Pancreas (tissue), 10 donors: ENCODE measurements at places on chromosomes 2 and 18.

- H3K27ac ChIP-seq = peak overlapping the region; percentile 27
- H3K4me3 ChIP-seq = no peak overlapping the region
- no peak for DNase-seq
- H3K36me3 ChIP-seq = no peaks in the 10 kb centered on the region
- H3K27me3 ChIP-seq = no peaks in the 10 kb centered on the region
These were observed 8.7 kb upstream of the COLEC11 start for GRCh38 chr2:3586220-3586619.

GRCh38 chr2:31234683-31235503, 941 bp downstream of the EHD3 start:
- no peaks in the 10 kb centered on the region for H3K27me3 ChIP-seq
- no peaks in the 10 kb centered on the region for H3K36me3 ChIP-seq
- H3K4me1 ChIP-seq = no peaks in the 10 kb centered on the region
- peak overlapping the region; percentile 53 for H3K4me3 ChIP-seq
- no peak for DNase-seq

GRCh38 chr2:101463911-101464641, 10.8 kb downstream of the RFX8 start:
- H3K4me3 ChIP-seq = no peak overlapping the region
- H3K27me3 ChIP-seq = no peaks in the 10 kb centered on the region
- no peak for DNase-seq
- H3K27ac ChIP-seq = no peak overlapping the region
- H3K4me1 ChIP-seq = no peaks in the 10 kb centered on the region

- no peaks in the 10 kb centered on the region for H3K27me3 ChIP-seq
- peaks cover 3% of the 10 kb centered on the region for H3K36me3 ChIP-seq
- no peak overlapping the region for H3K27ac ChIP-seq
- peaks cover 10% of the 10 kb centered on the region for H3K4me1 ChIP-seq
- no peak for DNase-seq
These were observed 12.9 kb downstream of the ARPC2 start for GRCh38 chr2:218229851-218230250.

GRCh38 chr18:32759611-32760167, 13.1 kb downstream of the KLHL14 start:
- DNase-seq = no peak
- no peaks in the 10 kb centered on the region for H3K4me1 ChIP-seq
- no peaks in the 10 kb centered on the region for H3K36me3 ChIP-seq

- H3K36me3 ChIP-seq = no peaks in the 10 kb centered on the region
- no peaks in the 10 kb centered on the region for H3K27me3 ChIP-seq
- no peak overlapping the region for H3K27ac ChIP-seq
- no peak for DNase-seq
- H3K4me3 ChIP-seq = no peak overlapping the region
These were observed 124.5 kb downstream of the CMPK2 start for GRCh38 chr2:6741229-6741628.

GRCh38 chr2:11478899-11479605, 13.1 kb upstream of the E2F6 start:
- no peak for DNase-seq
- H3K27ac ChIP-seq = no peak overlapping the region
- H3K4me3 ChIP-seq = no peak overlapping the region
- no peaks in the 10 kb centered on the region for H3K27me3 ChIP-seq
- H3K36me3 ChIP-seq = no peaks in the 10 kb centered on the region

- no peaks in the 10 kb centered on the region for H3K27me3 ChIP-seq
- H3K36me3 ChIP-seq = no peaks in the 10 kb centered on the region
- H3K4me3 ChIP-seq = no peak overlapping the region
- no peaks in the 10 kb centered on the region for H3K4me1 ChIP-seq
These were observed 67.1 kb upstream of the MAP4K4 start for GRCh38 chr2:101630224-101630949.

- no peak overlapping the region for H3K4me3 ChIP-seq
- no peaks in the 10 kb centered on the region for H3K4me1 ChIP-seq
- H3K27me3 ChIP-seq = no peaks in the 10 kb centered on the region
- H3K27ac ChIP-seq = no peak overlapping the region
- no peaks in the 10 kb centered on the region for H3K36me3 ChIP-seq
These were observed 68.7 kb downstream of the TMEM247 start for GRCh38 chr2:46548103-46548486.

- no peak overlapping the region for H3K27ac ChIP-seq
- no peaks in the 10 kb centered on the region for H3K27me3 ChIP-seq
- H3K4me1 ChIP-seq = no peaks in the 10 kb centered on the region
- H3K36me3 ChIP-seq = no peaks in the 10 kb centered on the region
These were observed 51.4 kb downstream of the TMEM178A start for GRCh38 chr2:39717067-39717466.

DNA sequence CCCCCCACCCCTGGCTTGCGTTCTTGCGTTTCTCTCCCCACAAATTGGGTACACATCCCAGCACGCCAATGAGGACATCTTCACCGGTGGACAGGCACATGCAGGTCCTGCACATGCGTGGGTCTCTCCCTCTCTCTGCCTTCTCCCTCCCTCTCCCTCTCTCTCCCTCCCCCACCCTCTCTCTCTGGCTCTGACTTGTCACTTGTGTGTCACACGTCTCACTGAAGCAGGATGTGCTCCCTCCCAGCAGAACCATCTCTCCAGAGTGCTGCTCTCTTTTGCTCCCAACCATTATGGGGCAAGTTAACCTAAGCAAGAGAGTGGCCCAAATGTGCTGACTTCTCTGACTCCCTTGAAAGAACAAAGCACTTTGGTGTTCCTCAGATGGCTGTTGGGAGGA, 120.8 kb upstream of the CAB39 start:
- H3K4me1 ChIP-seq = no peaks in the 10 kb centered on the region
- H3K36me3 ChIP-seq = no peaks in the 10 kb centered on the region
- DNase-seq = no peak
- H3K4me3 ChIP-seq = no peak overlapping the region

DNA sequence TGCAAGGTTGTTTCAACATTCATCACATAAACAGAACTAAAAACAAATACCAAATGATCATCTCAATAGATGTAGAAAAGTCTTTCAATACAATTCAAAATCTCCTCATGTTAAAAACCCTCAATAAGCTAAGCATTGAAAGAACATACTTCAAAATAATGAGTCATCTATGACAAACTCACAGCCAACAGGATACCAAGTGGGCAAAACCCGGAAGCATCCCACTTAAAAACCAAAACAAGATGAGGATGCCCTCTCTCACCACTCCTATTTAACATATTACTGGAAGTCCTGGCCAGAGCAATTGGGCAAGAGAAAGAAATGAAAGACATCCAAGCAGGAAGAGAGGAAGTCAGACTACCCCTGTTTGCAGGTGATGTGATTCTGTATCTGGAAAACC, 992.2 kb upstream of the PIK3C3 start:
- H3K36me3 ChIP-seq = no peaks in the 10 kb centered on the region
- H3K4me3 ChIP-seq = no peak overlapping the region
- DNase-seq = no peak
- no peaks in the 10 kb centered on the region for H3K27me3 ChIP-seq

DNA sequence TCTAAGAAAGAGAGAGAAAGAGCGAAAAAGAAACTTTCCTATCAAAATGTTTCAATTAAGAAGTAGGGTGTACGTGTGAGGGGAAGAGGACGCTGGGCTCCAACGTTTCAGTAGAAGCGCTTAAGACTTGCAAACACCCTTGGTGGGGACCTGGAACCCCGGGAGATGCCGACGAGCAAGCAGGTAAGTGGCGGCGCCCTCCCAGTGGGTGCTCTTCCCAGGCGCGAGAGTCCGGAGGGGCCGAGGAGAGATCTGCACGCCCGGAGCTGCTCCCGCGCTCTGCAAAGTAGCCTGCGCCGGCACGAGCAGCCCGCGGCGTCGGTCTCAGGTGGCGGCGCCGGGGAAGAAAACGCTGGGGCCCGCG, 678 bp upstream of the OTX1 start:
- H3K27ac ChIP-seq = no peak overlapping the region
- no peak for DNase-seq
- no peaks in the 10 kb centered on the region for H3K27me3 ChIP-seq
